Cortex of kidney (tissue), 1 donor: ENCODE measurements at places on chromosomes 12 and 14.

- no peak for DNase-seq
Measured at GRCh38 chr12:56028511-56029165, 7.8 kb downstream of the IKZF4 start.

GRCh38 chr14:60227291-60227690 lies 21.7 kb upstream of the PPM1A start:
- DNase-seq = no peak

GRCh38 chr12:110199339-110200123 lies 75.4 kb downstream of the IFT81 start:
- no peak for DNase-seq

DNA sequence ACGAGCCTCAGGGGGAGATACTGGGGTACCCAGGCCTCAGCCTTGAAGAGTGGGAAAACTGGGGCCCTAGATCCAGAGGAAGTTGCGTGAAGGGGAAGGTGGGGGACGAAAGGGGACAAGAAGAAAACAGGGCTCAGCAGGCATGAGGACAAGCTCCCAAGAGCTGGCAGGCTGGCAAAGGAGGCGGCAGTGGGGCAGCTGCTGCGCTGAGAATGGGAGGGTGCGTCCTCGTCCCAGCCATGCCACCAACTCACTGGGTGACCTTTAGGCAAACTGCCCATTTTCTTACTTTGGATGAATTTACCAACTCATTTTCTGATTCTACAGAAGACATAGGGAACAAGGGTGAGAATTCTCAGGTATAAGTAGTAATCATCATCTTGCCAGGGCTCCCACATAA lies 133.6 kb downstream of the TTC7B start:
- no peak for DNase-seq

DNA sequence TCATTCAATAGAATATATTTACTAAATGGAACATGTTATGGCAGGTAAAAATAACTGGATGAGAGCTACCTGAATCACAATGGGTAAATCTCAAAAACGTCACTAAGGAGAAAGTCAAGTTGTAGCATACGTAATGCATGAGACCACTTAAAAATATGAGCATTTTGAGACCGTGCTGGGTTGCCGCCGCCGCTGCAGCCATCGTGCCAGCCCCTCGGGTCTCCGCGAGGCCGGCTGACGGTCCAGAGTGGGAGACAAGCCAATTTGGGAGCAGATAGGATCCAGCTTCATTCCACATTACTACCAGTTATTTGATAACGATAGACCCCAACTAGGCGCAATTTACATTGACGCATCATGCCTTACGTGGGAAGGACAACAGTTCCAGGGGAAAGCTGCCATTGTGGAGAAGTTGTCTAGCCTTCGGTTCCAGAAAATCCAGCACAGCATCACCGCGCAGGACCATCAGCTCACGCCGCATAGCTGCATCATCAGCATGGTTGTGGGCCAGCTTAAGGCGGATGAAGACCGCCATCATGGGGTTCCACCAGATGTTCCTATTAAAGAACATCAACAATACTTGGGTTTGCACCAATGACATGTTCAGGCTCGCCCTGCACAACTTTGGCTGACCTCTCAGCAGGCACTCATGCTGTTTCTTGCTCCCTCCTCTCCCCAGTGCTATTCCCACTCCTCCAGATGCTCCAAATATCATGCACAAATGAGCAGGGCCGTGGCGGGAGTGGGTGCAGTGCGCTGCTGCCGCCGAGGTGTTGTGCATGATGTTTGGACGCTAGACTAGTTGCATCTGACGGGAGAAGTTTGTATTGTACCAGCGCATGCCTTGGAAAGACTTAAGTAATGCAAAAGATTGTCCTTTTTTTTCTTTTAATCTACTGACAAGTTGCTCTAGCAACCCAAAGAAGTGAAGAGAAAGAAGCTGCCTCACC lies 6.3 kb upstream of the BRMS1L start:
- DNase-seq = no peak

DNA sequence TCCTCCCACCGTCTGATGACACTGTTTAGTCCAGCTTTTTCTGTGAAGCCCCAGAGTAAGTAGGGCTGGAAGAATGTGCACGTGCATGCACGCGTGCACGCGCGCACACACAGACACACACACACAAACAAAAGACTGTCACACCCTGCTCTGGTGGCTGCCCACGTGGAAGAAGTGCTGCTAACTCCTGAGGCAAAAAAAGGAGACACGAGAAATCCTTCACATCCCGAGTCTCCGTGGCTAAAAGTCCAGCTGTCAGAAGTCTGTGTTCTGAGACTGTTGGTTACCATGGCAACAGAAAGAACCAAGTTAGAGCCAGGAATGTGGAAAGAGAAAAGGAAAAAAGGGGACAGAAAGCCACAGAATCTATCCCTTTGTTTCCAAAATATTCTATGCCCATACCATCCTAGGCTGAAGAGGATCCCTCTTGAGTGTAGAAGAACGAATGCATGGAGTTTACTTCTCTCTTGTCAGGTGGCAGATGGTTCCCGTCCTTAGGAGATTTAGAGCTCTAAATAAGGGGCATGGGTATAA lies 1.6 kb upstream of the C12orf71 start:
- DNase-seq = no peak

DNA sequence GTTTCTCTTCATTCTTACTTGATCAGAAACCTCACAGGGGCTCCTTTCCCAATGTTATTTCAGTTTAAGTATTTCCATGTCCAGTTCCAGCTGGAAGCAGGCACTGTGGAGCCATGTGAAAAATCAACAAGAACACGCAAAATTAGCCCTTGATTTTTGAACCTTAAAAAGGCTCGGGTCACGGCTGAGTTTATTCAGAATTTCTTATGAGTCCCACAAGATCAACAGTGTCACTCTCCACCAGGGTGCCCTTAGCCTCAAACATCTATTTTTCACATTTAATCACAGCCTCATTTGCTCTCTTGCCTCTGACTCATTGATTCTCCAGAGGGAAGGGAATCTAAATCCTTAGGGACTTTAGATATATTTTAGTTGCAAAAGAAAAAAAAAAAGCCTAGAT lies 157.7 kb upstream of the AVPR1A start:
- no peak for DNase-seq

GRCh38 chr14:30748343-30748742 lies 126.0 kb upstream of the COCH start:
- DNase-seq = no peak

DNA sequence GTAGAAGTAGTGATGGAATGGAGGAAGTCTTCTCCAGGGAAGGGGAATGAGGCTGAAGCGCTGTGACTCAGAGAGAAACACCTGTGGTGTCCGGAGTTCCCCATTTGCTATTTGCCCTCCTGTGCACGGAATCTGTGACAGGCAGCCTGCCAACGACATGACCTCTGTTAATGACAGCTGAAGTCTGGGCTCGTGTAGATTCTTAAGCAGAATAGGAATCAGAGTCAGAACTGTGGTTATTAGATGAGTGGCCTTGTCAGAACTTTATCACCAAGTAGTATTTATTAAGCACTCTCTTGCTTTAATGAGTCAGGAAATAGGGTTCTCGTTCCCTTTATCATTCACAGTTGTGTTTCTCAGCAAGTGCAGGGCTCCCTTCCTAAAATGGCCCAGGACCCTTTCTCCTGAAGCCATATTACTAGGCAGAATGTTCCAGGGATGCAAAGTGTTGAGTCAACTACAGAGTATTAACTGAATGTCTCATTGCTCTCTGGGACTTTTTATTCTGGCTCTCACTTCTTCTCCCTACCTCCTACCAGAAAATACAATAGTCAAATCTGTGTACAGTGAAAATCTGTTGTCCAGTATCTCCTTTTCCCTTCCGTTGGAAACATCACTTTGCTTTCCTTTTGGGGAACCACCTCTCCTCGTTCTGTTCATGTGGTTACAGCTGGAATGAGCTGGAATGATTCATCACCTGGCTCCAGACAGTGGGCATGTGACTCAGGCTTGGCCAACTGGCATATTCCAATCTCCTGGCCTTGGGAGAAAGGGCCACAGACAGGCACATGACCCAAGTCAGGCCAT lies 77.8 kb upstream of the MAX start:
- DNase-seq = no peak

- no peak for DNase-seq
Measured at GRCh38 chr14:105526776-105527380, 495 bp downstream of the TMEM121 start.

GRCh38 chr12:87332987-87333726 lies 696.0 kb downstream of the C12orf50 start:
- DNase-seq = no peak

DNA sequence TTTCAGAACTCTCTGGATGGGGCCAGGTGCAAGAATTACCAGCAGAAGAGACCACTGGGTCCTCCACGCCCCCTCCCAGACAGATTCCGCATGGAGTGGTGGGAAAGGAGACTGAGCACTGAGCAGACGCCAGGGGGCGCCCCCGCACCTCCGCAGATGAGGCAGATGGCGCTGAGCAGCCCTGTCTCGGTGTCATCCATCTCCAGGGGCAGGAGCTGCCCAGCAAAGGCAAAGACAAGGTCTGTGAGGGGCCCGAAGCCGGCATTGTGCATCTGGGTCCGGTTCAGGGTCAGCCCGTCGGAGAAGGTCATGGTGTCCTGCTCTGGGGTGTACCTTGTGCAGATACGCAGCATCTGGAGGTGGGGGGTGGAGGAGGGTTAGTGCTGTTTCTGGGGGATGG lies 6.3 kb upstream of the ITGB7 start:
- no peak for DNase-seq
